GM12865 (cell line): ENCODE measurements at places on chromosomes 4 and X.
A peak's percentile ranks its signal among the peaks of the same experiment; 100 is the strongest.

GRCh38 chr4:21450331-21450730, 498.2 kb downstream of the KCNIP4 start:
- DNase-seq = no peak

- DNase-seq = peak; percentile 55
Observed at GRCh38 chrX:26783512-26784225, 567.7 kb downstream of the MAGEB5 start.

DNA sequence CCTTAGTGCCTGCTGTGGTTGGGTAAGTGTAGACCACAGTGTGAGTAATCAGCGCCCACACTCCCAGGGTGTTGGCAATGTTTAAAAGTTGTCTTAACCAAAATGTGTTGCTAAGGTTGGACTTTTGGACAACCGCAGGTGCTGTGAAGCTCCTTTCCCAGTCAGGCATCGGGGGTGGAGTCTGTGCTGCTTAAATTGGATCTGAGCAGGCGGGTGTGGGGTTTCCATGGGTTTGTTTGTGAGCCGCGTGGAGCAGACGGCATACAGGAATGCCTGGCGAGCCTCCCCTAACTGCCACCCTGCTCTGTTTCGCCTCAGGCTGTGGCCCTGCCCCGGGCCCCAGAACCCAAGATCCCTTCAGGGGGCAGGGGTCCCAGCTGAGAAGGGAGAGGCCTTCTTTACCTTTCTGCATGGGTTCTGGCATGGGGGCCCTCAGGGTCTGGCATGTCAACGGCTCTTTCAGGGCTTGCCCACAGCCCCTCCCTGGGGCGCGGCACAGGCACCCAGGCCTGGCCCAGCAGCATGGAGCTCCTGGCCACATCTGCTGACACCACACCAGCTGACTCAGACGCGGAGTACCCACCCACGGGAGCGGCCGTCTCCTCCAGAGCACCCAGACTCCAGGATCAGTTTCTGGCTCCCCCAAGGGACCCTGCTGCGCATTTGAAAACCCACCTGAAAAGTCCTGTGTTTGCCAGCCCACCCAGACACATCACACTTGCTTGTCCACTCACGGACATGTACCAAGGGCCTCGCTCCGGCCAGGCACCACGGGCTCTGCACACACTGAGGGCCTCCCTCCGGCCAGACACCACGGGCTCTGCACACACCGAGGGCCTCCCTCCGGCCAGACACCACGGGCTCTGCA, 5.1 kb upstream of the SPON2 start:
- no peak for DNase-seq

- DNase-seq = no peak
Observed at GRCh38 chrX:13397878-13398818, 78.3 kb upstream of the ATXN3L start.

- DNase-seq = no peak
Observed at GRCh38 chrX:70605352-70605751, 160.7 kb downstream of the DLG3 start.

DNA sequence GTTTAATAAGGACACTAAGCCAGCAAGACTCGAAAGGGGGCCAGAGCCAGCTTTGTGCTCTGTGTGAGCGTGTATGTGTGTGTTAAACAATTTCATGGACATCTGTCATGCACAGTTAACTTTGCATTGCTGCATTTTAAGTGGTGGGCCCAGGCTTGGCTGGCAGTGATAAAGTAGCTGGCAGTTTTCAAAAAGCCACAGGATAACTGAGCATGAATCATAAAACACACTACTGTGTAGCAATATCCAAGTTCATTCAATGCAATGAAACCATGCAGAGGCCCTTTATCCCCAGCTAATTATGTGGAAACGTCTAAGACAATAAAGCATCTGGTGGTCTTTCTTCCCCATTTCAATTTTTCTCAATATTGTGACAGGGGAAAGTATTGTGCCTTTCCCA, 132.9 kb downstream of the NKX6-1 start:
- no peak for DNase-seq
